ENCODE measurements at places on chromosomes 5 and 9.

GRCh38 chr5:96763026-96763425 is 44.7 kb downstream of the ERAP1 start:
- no peak for DNase-seq

GRCh38 chr5:171258737-171259415 is 50.2 kb upstream of the TLX3 start:
- DNase-seq: no peak

- no peak for DNase-seq
Measured at GRCh38 chr9:127197186-127197860, 67.3 kb upstream of the GARNL3 start.

DNA sequence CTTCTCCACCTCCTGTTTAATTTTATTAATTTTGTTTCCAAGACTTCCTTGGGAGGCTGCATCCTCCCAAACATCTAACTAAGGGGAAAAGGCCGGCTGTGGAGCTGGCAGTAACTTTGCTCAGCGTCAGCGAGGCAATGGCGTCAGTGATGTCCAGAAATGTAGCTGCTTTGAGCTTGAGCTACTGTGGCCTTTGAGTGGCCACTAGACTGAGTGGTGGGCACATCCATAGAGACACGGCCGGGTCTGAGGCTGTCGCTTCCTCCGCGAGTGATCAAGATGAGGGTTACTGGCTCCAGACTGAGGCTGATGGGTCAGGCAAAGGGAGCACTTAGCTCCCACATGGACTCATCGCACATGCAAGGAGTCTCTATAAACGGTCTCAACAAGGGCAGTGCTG is 277.0 kb downstream of the HSPA4 start:
- DNase-seq: no peak

DNA sequence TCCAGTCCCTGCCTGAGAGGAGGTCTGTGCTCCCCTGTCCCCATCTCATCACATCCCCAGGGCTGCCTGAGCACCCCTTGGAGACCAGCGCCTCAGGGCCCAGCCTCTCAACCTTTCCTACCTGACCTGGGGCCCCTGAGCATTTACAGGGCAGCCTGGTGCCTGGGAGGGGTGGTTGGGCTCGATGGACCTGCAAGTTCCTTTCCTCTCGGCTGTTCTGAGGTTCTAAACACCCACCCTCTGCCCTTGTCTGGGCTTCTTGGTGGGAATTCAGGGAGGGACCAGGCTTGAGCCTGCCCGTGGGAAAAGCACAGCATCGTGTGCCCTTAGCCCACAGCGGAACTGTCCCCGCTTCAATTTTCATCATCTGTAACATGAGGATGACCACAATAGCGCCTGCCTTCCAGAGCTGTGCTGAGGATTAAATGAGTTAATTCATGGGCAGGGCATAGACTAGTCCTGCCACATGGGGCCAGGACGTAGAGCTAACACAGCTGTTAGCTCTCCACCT is 91.0 kb upstream of the SH3PXD2B start:
- no peak for DNase-seq

GRCh38 chr5:113082547-113082905 is 105.9 kb downstream of the DCP2 start:
- DNase-seq: no peak

- no peak for DNase-seq
Measured at GRCh38 chr5:123771715-123772114, 259.7 kb downstream of the CSNK1G3 start.

GRCh38 chr5:177372034-177372896 is 12.0 kb upstream of the SLC34A1 start:
- peak; percentile 42 for DNase-seq

DNA sequence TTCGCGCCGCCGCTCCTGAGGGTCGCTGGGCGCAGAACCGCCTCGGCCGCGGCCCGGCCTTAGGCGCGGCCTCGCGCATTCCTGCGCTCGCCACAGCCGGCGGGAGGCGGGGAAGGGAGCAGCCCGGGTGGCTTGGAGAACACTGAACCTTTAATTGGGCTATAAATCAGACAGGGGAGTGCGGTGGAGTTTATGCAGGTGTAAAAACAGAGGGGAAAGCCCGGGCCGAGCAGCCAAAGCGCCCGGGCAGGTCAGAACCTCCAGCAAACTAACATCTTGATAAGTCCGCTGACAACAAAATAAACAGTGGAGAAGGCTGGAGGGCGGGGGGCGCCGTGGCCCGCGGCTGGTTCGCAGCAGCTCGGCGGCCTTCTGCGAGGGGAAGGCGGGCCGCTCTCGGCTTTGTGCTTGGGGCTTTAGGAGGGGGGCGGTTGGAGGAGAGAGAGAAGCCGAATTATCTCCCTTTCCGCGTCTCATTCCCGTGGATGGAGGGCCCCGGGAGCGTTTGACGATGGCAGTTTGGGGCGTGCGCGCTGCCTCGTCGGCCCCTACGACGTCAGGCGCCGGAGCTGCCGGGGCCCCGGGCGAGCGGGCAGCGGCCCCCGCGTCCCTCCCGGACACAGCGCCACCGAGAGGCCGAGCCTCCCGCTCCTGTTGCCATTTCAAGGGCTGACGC is 11.3 kb downstream of the FOXD1 start:
- no peak for DNase-seq

DNA sequence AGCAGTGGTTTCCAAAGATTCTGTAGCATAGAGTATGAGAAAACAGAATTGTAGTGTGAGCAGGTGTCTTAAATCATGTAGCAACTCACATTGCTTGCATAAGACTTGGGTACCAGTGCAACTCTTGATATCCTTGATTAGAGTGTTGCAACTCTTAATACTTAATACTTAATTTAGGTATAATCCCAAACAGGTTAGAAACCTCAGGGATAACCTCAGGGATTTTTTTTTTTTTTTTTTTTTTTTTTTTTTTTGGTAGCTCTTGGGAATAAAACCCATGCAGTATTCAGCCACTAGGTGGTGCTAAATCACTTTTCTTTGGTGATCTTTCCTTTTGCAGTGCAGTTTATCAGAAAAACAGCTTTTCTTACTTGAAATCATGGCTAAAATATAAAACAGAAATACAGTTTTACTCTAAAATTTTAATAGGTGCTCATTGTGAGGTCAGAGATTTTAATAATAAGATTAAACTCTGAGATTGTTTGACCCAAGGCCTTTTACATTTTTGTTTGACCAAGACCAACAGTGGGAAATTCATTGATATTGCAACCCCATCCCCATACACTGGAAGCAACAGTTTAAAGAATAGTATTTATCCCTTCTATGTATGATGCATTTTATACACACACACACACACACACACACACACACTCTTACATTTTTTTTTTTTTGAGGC is 55.3 kb downstream of the ERAP1 start:
- DNase-seq: peak; percentile 81

- DNase-seq: no peak
Measured at GRCh38 chr5:169119288-169120048, 181.5 kb downstream of the SLIT3 start.

DNA sequence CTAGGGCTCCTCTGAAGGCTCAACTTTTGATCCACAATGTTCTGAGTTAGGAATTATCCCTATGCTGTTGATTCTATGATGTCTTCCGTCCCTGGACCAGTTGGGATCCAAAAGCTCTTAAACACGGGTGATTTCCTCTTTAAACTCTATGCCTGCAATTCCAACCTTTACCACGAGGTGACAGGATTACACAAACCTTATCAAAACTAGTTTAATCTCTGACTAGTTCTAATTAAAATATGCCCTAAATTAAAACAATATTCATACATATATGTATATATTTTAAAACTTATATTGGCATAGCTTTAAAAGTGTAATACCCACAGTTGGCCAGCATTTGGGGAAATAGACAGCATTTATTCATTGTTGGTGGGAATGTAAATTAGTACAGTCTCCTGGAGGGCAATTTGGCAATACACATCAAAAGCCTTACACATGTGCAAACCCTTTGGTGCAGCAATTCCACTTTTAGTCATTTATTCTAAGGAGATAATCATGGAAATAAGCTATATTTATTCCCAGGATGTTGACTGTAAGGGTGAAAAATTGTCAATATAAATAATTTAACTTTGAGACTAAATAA is 51.6 kb upstream of the PHYKPL start:
- no peak for DNase-seq

DNA sequence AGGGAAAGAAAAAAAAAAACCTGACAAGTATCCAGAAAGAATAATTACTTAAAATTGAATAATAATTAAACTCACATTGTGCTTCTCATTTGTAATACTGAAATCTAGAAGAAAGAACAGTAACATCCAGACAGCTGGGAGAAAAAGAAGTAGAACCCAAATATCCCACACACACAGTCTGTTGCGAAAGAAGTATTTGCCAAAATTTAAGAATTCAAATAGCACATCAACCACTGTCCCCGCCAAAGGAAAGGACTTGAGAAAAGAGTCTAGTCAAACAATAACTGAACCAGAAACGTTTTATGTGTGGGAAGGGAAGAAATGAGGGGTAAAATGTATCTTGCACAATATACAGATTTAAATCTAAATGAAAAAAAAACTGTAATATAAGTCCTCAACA is 202.8 kb downstream of the MLLT3 start:
- no peak for DNase-seq

DNA sequence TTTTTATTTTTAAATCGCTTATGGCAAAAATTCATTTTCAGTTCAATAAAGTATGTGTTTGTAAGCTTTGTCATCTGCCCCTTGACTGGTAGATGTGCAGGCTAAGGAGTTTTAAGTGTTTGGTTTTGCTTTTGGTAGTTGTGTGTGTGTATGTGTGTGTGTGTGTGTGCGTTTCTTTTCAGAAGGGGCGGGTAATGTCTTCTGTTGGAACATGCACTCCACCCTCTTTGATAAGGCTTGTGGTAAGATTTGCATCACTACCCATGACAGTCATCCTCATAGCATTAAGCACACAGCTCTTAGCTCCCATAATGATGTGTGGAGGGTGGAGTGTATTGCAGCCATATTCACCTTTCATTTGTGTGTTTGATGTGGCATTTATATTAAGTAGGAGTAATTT is 92.1 kb upstream of the FSD1L start:
- no peak for DNase-seq

- no peak for DNase-seq
Measured at GRCh38 chr5:129122560-129122959, 28.0 kb downstream of the ISOC1 start.

DNA sequence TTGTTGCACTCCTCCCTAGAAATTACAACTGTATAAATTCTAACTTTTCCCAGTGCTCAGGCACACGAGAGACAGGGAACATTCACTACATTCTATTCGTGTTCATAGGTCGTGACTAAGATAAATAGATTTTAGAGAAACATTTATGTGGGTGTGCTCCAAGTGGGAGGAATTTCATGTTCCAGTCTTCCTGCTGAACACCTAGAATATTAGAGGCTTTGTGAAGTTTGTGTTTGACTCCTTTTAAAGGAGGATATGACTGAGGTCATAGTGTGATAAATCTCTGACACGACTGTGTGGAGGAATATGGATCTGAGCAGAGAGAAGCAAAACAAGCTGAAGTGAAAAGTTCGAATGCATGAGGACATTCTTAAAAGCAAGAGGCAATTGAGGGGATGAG is 355.3 kb downstream of the ZSWIM6 start:
- no peak for DNase-seq

- no peak for DNase-seq
Measured at GRCh38 chr9:127417131-127418036, 6.8 kb upstream of the ZNF79 start.

GRCh38 chr5:181133610-181134231 is 2.8 kb upstream of the OR2V1 start:
- DNase-seq: no peak

DNA sequence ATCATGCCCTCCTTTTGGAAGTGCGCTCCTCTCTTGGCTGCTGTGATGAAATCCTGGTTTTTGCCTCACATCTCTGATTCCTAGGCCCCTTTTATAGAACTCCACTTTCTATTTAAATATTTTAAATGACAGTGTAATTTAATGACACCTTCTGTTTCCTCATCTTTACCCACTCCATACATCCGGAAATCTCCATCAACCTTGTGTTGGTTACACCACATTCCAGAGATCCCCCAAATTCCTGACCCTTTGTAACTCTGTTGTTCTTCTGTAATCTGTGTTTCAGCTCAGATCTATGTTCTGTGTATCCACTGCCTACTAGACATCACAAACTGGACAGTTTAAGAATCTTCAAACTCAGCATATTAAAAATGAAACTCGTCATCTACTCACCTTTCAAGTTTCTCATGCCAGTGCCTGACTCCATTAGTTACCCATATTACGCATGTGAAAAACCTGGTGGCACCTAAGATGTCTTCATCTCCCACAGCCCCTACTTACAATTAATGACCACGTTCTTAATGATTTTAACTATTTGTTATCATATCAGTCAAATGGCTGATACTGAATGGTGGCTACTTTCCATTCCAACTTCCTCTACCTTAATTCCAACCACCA is 25.1 kb downstream of the PARP8 start:
- no peak for DNase-seq

- DNase-seq: no peak
Measured at GRCh38 chr9:27371382-27371781, 74.4 kb upstream of the EQTN start.

GRCh38 chr9:89793551-89793950 is 188.7 kb downstream of the GADD45G start:
- DNase-seq: no peak

Measured in CD4-positive, alpha-beta T cell (primary cell).